ENCODE measurements at places on chromosomes 11 and 22.

DNA sequence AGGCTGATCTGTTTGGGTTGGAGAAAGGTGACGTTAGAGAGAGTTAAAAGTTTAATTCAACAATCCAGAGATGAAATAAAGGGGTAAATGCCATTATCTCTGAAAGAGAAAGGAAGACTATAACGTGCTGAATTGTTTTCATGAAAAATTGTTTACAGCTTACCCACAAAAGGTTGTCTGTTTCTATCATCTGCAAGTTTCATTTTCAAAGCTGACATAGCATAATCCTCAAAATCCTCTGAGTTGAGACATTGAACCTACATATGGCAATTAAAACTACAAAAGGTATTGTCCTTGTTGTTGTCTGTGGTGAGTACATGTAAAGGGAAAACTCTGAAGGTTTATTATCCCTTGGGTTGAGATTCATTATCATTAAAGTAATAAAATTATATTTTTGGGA lies 569.9 kb downstream of the LUZP2 start:
- DNase-seq: no peak

- DNase-seq: no peak
Measured at GRCh38 chr22:41908411-41909309, 6.2 kb downstream of the SHISA8 start.

DNA sequence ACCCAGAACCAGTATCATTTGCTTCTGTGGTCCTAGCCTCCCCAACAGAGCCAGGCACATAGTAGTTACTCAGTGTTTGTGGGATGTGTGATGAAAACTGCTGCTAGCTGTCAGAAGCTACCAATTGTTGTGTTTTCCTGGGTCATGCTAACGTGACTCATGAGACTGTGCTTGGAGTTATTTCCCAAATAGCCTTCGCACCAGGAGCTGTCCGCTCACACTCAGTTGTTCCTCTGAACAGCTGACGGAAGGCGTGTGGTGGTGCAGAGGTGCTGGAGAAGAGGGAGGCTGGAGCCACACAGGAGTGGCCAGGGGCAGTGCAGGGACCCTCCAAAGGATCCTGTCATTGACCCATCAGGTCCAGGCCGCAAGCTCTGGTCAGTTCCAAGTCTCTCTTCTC lies 53.9 kb upstream of the TBCEL start:
- DNase-seq: no peak

GRCh38 chr11:12120031-12121008 lies 9.9 kb downstream of the MICAL2 start:
- DNase-seq: no peak

GRCh38 chr22:25765016-25765367 lies 23.0 kb downstream of the MYO18B start:
- no peak for DNase-seq

DNA sequence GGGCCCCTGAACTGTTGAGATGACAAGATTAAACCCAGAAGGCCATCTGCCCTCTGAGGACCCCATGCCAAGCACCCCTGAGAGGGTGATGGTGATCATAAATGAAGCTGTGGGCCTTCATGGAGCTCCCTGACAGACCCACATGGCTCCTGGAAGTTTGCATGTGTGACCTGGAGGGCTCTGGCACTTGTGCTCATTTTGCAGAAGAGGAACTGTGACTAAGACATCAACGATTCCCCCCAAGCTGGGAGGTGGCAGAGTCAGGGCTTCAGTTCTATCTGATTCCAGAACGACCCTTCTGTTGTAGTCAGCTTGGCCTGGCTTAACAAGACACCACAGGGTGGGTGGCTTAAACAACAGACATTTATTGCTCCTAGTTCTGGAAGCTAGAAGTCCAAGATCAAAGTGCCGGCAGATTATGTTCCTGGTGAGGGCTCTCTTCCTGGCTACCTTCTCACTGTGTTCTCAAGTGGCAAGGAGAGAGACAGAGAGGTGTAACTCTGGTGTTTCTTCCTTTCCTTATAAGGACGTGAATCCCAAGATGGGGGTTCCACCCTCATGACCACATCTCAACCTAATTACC lies 46.4 kb upstream of the CD82 start:
- no peak for DNase-seq

- DNase-seq: no peak
Measured at GRCh38 chr11:118649941-118650340, 29.5 kb downstream of the TREH start.

DNA sequence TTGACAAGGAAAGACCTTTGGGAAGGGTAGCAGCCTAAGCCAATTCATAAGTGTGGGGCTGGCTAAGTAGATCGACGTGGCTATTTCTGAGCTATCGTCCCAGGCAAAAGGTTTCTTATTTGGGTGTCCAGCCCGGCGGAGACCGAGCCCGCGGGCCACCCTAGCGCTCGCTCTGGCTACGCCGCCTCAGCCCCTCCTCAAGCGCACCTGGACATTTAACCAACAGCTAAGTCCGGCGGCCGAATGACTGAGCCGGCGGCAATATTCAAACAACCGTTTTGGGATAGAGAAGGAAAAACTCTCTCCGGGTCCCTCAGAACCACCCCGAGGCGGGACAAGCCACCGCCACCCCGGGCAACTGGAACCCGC lies 457 bp downstream of the RNF141 start:
- DNase-seq: no peak

DNA sequence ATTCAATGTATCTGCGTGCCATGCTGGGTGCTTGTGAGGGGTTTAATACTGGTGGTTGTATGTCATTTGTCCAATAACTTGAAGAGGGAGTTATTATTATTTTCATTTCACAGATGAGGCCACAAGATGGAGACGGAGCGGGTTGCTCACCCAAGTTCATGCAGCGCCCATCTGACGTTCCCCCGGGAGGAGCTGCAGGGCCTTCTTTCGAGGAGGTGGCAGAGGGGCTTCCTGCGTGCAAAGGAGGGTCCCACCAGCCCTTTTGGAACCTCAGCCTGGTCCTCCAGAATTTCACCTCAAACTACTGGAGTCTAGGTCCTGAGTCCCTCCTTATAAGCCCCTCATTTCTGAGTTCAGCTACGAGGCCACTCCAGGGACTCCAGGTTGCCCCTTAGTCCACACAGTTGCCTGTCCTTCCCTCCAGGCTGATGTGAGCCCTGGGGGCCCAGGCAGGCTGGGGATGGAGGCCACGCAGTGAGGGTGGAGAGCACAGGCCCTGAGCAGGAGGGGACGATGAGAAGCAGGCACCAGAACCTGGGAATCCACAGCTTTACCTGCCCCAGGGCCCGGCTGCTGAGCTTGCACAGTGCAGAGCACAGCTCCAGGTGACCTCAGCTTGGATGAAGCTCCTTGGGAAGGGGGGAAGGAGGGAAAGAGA lies 2.9 kb upstream of the VSIG10L2 start:
- no peak for DNase-seq

- no peak for DNase-seq
Measured at GRCh38 chr11:114040706-114041211, 18.8 kb upstream of the ZBTB16 start.

GRCh38 chr11:9210922-9211320 lies 54.2 kb downstream of the DENND5A start:
- DNase-seq: no peak

GRCh38 chr11:12472401-12473005 lies 95.1 kb downstream of the PARVA start:
- DNase-seq: no peak

DNA sequence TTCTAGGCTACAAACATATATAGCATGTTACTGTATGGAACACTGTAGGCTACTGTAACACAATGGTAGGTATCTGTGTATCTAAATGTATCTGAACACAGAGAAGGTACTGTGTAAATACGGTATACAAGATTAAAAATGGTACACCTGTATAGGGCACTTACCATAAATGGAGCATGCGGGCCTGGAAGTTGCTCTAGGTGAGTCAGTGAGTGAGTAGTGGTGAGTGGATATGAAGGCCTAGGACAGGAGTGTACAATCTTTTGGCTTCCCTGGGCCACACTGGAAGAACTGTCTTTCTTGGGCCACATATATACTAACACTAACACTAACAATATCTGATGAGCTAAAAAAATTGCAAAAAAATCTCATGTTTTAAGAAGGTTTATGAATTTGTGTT lies 21.4 kb downstream of the RNF141 start:
- no peak for DNase-seq

GRCh38 chr11:9568854-9569587 lies 4.4 kb upstream of the WEE1 start:
- DNase-seq: no peak

GRCh38 chr22:50114221-50115021 lies 24.6 kb downstream of the MOV10L1 start:
- DNase-seq: no peak

DNA sequence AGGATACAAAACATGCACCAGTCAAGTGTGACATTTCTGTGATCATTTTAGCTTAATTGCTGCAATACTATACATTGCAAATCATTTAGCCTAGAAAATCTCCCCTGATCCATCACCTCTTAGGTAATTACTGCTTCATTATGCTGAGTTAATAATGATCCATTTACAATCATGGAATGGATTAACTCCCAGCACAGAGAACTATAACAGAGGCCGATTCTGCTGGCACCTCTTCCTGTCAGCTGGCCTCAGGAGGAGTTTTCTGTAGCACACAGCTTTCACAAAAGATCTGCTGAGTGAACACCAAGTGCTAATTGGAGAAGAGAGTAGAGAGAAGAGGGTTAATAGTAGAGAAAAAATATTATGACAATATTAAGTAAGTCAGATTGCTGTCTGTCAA lies 591.8 kb upstream of the KIRREL3 start:
- no peak for DNase-seq

- DNase-seq: no peak
Measured at GRCh38 chr22:28435140-28435768, 244.4 kb downstream of the TTC28 start.

GRCh38 chr11:79437981-79438630 lies 2.7 kb downstream of the TENM4 start:
- DNase-seq: no peak
